AG09309 (cell line): ENCODE measurements at places on chromosomes 2 and 18.

DNA sequence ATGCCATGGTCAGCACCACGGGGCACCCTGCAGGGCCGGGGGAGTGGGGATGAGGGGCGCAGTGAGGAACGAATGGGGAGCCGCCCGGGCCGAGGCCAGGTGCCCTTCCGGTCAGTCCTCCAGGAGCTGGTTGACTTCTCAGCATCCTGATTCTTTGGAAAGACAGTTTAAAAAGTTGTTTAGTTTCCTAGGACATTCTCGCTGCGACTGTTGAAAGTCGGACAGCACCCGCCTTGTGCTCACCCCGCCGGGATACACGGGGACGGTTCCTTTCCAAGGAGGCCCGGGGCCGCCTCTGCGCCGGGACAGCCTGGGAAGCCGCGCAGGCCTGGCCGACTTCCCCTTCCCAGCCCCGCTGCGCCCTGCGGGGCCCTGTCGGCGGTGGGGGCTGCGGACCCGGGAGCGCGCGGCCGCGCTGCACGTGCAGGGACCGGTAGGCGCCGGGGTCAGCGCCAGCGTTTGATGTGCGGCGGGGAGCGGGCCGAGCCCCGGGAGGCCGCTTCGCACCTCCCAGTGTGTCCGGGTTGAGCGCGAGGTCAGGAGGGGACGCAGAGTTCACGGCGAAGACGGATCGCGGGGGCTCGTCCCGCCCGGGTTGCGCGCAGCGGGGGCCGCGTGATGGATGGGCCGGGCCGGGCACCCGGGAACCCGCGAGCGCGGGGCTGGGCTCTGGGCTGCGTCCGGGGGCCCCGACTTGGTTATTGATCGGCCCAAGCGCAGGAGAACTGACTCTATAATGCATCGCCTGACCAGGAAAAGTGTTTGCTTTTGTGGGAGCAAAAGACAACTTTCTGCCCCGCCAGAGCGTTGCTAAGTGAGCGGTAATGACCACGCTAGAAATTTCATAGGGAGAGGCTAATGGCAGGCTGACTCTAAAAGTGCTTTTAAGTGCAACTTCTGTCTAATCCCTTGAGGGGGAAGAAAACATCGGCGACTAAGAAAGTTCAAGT is 28.0 kb upstream of the SMIM21 start:
- DNase-seq = no peak

GRCh38 chr2:10550206-10551001 is 102.3 kb upstream of the ODC1 start:
- DNase-seq = no peak

DNA sequence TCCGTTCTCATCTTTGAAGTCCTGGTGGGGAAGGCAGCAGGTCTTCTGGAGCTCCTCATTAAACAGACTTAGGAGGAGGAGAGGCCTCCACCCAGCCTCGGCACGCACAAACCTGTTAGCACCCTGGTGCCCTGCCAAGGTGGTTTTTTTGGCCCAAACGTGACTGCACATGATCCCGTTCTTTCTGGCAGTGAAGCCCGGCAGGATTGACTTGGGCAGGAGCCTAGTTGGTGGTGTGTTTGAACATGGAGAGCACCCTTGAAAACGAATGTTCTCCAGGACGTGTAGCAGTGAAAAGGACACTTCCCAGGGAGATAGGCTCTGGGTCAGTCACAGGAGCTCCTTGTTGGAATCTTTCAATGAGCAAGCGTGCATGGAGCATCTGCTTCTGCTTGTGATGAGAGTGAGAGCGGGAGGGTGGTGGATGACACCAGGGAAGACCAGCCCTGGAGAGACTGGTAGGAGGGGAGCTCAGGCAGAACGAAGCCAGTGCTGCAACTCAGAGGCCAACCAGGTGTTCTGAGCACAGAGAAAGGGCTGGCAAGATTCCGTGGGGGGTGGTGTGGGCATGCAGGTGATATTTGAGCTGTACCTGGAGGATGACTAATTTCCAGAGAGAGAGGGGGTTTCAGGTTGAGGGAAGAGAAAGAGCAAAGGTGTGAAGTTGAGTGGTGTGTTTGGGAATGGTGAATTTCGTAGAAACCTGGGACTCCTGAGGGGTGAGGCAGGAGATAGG is 73.8 kb downstream of the TANC1 start:
- DNase-seq = no peak

DNA sequence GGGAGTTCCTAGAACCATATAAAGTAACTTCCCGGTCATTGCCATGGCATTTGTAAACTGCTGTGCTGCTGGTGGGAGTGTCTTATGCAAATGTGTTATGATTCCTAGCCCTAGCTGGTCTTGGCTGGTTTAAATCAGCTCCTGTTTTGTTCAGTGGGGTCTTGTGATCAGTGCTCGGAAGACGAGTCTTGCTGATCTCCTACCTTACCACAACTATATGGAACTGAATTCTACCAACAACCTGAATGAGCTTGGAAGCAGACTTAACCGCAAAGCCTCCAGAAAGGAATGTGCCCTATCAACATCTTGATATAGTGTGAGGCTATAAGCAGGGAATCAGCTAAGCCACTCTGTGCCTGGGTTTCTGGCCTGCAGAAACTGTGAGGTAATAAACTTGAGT is 33.5 kb downstream of the POLE4 start:
- no peak for DNase-seq

DNA sequence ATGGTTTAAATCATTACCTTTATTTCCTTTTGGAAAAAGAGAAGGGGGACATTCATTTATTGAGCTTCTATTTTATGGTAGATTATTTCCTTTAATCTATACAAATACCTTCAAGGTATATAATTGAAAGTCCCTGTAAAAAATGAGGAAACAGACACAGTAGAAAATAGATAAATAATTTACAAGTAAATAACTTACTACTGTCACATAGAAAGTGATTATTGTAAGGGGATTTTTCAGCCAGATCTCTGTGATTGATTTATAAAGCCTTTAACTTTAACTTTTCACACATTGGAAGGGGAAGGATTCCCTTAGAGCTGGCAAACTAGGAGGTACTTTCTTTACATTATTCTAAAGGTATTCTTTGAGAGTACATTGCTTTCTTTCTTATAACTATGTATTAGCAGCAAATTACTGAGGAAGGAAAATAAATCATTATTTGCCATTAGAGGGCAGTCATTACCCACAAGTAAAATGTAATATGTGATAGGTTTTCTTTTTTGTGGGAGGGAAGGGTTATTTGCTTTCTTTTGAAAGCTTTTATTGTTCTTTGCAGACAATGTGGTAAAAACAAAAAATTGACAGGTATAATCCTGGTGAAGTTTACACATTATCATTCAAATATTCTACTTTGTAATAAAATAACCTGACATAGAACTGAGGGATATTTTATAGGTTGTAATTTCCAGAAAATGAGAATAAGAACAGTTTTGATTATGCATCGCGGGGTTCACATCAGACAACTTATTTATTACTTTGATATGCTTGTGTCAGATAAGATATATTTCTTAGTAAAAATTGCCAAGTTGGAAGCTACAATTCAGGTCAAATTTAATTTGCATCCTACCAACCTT is 24.8 kb upstream of the RPE start:
- peak; percentile 10 for DNase-seq

DNA sequence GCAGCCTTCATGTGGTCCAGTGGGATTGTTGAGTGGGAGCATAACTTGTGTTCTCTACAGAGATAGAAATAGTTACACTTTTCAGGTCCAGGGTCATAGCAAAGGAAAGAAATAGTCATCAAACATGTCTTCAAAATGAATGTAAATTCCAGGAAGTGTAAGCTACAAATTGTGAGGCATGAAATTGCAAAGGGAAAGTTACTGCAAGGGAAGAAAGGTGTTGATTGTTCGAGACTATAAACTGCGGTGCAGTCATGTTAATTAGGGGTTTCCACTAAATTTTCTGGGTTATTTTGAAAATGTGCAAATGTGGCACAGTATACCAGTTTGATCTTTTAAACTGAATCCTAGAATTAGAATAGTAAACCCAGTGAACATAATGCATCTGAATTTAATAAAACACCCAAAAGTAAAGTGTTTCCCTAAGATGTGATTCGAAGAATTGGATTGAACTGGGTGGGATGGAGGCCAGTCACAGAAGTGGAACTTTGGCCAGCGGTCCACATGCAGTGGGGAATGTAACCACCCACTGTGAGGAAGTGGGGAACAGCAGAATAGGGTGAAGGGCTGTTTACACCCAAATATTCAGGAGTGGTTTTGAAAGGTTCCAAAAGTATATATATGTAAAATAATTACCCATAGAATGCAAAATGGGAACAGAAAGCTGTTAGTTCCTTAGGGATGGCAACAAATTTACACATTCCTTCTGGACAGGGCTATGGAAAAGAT is 126.5 kb upstream of the CCDC68 start:
- DNase-seq = no peak

DNA sequence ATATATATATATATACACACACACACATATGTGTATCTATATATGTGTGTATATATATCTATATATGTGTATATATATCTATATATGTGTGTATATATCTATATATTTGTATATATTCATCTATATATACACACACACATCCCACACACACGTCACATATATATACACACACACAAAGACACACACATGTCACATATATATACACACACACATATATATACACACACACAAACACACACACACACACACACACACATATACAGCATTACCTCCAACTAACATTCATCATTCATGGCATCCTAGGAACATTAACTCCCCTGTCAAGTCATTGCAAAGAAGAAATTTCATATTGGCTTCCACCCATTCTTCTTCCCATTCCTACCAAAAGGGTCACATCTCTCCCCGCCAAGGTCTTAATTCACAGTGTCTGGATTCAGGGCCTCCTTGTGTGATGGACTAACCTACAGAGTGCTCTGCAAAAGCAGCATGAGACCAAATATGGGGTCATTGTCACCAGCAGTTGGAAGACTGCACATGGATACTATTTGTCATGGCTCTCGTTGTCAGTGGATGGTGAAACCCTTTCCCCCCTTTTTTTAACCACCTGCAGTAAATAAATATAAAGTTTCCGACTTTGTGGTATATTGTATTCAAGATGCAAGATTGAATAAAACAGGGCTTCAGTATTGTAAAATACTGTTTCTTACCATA is 67.0 kb downstream of the IRS1 start:
- no peak for DNase-seq

DNA sequence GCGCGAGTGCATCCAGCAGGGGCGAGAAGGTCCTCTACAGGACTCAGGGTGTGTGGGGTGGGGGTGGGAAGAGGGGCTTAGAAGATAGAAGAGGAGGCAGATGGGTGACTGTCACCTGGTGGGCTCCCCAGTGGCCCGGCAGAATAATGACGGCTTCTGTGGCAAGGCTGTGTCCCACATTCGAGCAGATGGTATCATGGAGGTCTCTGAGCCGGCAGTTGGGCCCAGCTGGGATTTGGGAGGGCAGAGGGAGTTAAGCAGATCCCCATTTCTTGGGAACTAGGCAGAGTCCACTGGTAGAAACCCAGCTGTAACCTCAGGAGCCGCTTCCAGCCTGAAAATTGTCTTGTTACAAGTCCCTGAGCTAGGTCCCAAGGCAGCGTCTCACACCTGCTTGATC is 28.4 kb upstream of the DTNB start:
- no peak for DNase-seq

GRCh38 chr2:45124456-45124855 is 115.2 kb upstream of the SIX2 start:
- no peak for DNase-seq

DNA sequence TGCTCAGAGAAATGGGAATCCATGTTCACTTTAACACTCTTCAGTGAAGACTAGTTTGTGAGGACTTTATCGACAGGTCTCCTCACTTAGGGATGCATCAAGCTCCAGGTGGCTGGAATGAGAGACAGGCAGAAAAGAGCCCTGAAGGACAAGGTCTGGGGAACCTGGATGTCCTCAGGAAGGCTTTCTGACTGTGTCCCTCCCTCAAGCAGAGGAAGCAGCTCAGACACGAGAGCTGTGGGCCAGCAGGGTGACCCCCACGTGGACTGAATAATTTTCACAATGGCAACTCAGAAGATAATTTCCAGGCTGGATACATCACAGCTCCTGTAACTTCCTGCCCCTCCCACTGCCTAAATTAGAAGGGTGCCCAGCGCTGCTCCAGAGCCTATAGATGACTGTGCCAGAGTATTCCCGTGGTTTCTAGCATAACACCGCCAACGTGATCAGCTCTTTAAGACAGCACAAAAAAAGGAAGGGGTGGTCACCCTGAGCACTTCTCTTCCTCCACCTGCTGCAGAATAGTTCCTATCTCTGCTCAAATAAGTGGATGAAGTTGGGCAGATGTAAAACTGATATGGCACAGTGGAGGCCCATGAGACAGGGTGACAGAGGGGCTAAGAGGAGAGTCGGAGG is 25.7 kb upstream of the NCK2 start:
- no peak for DNase-seq

- no peak for DNase-seq
Observed at GRCh38 chr2:207775473-207775872, 5.8 kb upstream of the FZD5 start.

- no peak for DNase-seq
Observed at GRCh38 chr2:141508806-141509595, 621.8 kb downstream of the LRP1B start.

GRCh38 chr18:7809455-7809854 is 242.3 kb downstream of the PTPRM start:
- DNase-seq = no peak
